ENCODE measurements at places on chromosomes 1 and 21. TPM values are rescaled to one million over a fixed set of nuclear protein-coding genes. Genes with fewer than 3 reads are reported as not detected.

DNA sequence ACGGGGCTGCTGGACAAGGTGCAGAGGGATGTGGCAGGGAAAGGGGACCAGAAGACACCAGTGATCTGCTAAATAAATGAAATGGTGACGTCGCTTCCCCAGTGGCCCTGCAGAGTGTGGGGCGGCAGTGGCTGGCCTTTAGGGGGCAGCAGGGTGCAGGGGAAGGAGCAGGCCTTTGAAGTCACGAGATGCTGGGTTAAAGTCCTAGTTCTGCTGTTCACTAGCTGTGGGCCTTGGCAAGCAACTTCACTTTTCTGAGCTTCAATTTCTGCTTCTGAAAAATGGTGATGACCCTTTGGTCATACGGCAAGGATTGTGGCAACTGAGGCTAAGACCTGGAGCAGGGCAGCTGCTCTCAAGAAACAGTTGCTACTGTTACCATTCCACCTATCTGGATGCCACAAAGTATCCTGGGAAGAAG lies 9.2 kb upstream of the GALE start:
- H3K4me3 ChIP-seq, result peak overlapping the region; percentile 29
- DNase-seq, result peak; percentile 90
- H3K27ac ChIP-seq, result peak overlapping the region; percentile 53
- H3K4me1 ChIP-seq, result peaks cover 18% of the 10 kb centered on the region

GRCh38 chr1:159911326-159912070 lies 11.5 kb upstream of the CFAP45 start:
- peak; percentile 49 for DNase-seq
- no peaks in the 10 kb centered on the region for H3K27me3 ChIP-seq
- H3K4me1 ChIP-seq, result peaks cover 38% of the 10 kb centered on the region
- H3K27ac ChIP-seq, result peak overlapping the region; percentile 96
- no peak overlapping the region for H3K4me3 ChIP-seq
- peaks cover under 1% of the 10 kb centered on the region for H3K36me3 ChIP-seq

DNA sequence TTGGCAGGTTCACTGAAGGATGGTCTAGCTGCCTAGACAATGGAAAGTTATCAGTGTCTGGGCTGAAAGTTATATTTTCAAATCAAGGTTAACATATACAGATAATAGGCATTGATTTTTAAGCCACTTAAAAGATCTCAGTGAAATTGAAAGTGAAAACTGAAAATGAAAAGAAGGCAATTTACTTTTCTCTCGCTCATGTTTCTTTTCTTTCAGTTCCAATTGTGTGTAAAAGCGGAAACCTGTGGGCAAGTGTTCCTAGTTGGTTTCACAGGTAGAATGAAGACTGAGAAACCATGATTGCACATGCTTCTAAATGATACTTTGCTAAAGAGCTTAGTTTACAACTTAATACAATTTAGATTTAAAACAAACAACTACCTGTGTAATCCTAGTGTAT lies 383.7 kb downstream of the ZP4 start:
- no peaks in the 10 kb centered on the region for H3K36me3 ChIP-seq
- no peaks in the 10 kb centered on the region for H3K4me1 ChIP-seq
- H3K4me3 ChIP-seq, result no peak overlapping the region
- no peak overlapping the region for H3K27ac ChIP-seq
- DNase-seq, result no peak

GRCh38 chr1:53878492-53879105 lies 11.0 kb downstream of the YIPF1 start:
- H3K4me3 ChIP-seq, result no peak overlapping the region
- peak; percentile 44 for DNase-seq
- H3K27me3 ChIP-seq, result no peaks in the 10 kb centered on the region
- no peaks in the 10 kb centered on the region for H3K36me3 ChIP-seq

Gene LCE2A
- not detected for total RNA-seq

DNA sequence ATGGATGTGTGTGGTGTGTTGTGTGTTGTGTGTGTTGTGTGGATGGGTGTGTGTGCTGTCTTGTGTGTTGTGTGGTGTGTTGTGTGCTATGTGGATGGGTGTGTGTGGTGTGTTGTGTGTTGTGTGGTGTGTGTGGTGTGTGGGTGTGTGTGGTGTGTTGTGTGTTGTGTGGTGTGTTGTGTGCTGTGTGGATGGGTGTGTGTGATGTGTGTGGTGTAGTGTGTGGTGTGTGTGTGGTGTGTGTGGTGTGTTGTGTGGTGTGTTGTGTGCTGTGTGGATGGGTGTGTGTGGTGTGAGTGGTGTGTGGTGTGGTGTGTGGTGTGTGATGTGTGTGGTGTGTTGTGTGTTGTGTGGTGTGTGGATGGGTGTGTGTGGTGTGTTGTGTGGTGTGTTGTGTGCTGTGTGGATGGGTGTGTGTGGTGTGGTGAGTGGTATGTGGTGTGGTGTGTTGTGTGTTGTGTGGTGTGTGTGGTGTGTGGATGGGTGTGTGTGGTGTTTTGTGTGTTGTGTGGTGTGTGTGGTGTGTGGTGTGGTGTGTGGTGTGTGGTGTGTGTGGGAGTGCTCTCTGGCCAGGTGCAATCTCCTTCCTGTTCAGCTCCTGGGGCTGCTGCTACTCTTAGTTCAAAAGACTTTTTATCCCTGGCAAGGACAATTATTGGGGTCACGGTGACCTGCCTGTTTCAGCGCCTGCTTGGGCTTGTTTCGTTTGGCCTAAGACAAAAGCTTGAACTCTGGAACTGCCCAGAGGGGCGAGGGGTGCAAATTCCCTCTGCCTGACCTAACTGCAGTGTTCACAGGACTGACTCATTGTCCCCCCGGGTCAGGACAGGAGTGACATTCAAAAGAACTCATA lies 101.1 kb downstream of the UBIAD1 start:
- H3K27me3 ChIP-seq, result no peaks in the 10 kb centered on the region
- DNase-seq, result no peak
- H3K4me1 ChIP-seq, result peaks cover 6% of the 10 kb centered on the region
- no peaks in the 10 kb centered on the region for H3K36me3 ChIP-seq
- no peak overlapping the region for H3K4me3 ChIP-seq

DNA sequence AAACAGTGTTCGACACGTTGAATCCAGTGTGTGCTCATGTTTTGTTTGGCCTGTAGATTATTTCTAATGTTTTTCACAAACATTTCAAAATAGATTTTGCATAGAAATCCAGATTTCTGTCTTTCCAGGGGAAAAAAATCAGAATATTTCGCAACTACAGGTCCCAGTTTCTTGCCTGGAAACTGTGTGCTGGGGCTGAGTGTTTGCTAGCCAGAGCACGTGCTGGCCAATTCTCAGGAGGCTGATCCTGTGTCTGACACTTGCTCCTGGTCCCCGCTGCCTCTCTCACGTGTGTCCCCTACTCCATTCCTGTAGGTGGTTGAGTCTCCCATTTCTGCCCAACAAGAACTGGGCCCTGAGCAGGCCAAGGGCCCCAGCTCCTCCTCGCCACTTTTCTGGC lies 2.4 kb downstream of the MAB21L3 start:
- DNase-seq, result no peak
- H3K27me3 ChIP-seq, result no peaks in the 10 kb centered on the region
- H3K27ac ChIP-seq, result no peak overlapping the region
- H3K4me1 ChIP-seq, result no peaks in the 10 kb centered on the region
- no peaks in the 10 kb centered on the region for H3K36me3 ChIP-seq
- no peak overlapping the region for H3K4me3 ChIP-seq

DNA sequence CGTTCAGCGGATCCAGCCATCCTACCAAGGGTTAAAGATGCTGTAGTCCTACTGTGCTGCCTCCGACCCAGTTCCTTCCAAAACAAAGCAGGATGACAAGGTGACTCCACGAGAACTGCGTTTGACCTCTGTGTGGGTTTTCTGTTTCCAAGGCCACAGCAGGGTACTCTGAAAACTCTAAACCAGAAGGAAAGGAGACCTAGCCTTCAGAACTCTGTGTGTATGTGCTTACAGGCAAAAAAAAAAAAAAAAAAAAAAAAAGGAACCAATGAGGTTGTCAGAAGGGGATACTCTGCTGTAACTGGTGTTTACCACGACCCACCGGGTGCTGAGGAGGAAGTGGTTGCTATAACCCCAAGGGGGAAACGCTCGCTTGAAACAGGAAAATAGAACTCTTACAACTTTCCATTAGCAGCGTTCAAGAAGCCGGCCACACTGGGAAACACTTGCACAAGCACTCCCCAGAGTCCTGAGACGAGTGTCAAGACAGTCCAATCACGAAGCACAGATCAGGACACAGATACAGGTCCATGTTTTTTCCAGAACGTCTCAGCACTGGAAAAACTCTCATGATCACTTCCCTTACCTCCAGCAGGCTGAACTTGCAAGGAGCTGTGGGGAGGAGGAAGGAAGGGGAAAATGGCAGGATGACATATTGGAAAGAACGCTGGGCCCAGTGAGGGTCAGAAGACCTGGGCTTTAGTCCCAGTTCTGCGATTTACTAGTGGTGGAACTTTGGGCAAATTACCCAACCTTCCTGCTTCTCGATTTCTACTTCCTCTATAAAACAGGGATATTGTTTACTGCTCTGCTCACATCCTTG lies 64.0 kb downstream of the ITPKB start:
- H3K4me1 ChIP-seq, result peaks cover 81% of the 10 kb centered on the region
- peak; percentile 93 for DNase-seq
- H3K4me3 ChIP-seq, result peak overlapping the region; percentile 75
- peaks cover 20% of the 10 kb centered on the region for H3K36me3 ChIP-seq
- H3K27ac ChIP-seq, result peak overlapping the region; percentile 94

GRCh38 chr1:162248854-162249535 lies 127.7 kb downstream of the SPATA46 start:
- H3K27ac ChIP-seq, result no peak overlapping the region
- no peaks in the 10 kb centered on the region for H3K27me3 ChIP-seq
- no peak overlapping the region for H3K4me3 ChIP-seq
- H3K36me3 ChIP-seq, result no peaks in the 10 kb centered on the region

Gene CR1
- total RNA-seq, result 40.0 TPM

Gene ADORA1
- not detected for total RNA-seq

Measured in B cell (primary cell).